ENCODE measurements at places on chromosomes 1 and 21.

GRCh38 chr21:34698270-34699015 is 29.6 kb downstream of the CLIC6 start:
- DNase-seq: no peak

DNA sequence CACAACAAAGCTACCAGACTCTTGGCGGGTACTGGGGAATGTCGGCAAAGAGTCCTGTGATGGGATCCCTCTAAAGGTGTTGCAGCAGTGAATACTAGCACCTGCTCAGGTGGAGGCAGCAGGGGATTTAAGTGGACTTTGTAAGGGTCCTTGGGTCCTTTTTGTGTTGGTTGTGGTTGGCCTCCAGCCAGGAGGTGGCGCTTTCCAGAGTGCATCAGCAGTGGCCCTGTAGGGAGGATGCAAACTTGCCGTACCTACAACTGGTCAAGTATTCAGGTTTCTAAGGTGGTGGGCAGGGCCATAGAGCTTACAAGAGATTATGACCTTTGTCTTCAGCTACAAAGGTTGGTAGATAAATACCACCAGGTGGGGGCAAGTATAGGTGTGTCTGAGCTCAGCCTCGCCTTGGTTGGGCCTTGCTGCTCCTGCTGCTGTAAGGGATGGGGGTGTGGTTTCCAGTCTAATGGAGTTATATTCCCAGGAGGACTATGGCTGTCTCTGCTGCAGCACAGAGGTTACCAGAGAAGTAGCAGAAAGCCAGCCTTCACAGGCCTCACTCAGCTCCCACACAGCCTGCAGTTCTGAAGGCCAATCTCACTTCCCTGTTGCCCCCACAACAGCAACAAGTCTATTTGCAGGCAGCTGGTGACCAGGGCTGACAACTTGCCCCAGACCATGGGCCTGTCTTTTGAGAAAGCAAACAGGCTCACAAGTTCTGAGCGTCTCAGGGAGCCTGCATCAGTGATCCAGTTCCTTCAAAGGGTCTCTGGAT is 7.3 kb downstream of the OR2M5 start:
- no peak for DNase-seq

DNA sequence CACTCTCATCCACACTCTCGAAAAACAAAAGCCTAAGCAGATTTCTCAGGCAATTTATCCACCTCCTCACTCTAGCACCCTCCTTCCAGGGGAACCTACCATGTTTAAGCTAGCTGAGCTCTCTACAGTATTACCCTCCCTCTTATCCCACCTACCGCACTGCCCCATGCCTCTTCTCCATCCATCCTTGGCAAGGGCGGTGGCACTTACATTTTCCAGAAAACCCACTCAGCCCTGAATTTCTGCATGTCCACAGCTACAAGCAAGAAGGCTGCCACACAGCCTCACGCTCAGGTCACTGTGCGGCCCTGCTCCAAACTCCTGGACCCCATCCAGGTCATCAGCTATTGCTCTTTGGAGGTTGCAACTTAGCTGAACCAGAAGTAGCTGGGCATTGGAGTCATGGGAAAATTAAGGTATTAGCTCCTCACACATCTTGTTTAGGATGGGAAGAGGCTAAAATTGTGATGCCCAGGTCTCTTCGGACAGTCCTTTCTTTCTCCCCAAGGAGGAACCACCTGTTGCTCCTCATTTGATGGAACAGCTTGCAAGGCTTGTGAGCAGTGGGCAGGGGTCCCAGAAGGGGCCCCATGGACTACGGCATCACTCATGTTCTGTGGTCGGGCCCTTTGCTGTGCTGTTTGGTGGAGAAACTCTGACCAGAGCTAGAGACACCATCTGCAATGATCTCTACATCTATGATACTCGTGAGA is 1.1 kb downstream of the KLHDC9 start:
- DNase-seq: no peak

DNA sequence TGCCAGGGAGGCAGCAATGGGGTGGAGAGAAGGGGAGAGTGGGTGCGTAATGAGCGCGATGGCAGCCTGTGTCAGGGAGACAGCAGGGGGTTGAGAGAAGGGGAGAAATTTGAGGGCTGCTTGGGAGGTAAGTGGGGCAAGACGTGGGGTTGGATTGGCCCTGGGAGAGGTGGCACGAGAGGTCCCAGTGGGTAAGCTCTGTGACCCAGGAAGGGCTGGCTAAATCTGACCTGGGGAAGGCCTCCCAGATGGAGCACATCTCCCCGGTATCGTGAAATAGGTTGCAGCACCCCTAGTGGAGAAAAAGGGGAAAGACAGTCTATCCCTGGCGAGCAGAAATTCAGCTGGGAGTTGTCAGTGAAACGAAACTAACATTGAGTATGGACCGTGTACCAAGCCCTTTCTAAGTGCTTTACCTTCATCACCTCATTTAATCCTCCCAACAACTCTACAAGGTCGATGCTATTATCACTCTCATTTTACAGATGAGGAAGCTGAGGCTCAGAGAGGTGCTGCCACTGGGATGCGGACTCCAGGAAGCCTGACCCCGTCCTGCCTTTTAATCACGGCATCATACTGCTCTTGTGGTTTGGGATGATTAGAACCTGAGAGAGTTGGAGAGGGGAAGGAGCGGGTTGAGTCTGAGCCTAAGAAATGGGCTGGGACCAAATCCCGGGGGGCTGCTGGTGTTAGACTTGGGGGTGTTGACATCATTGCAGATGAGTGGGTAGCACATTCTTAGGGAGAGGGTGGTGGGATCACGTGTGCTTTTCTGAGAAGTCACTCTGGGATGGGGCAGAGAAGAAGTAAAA is 56.6 kb upstream of the RPL11 start:
- DNase-seq: peak; percentile 84

DNA sequence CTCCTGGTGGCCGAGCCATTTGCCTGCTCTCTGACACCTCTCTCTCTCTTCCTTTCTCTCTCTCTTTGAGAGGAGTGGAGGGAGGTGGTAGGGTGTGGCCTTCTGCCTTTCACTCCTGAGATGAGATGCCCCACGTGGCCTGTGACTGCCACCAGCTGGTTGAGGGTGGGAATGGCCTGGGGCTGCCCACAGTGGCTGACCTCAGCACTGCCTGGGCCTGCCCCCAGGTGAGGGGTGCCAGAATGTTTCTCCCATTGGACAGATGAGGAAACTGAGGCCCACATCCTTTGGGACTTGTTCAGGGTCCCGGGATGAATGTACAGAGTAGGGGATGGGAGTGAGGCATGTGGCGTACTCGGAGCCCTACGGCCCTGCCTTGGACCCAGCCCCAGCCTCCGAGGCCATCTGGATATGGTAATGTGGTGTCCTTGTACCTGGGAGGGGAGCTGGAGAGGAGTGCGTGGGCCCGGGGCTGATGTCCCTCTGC is 12.7 kb upstream of the C1orf167 start:
- peak; percentile 31 for DNase-seq

GRCh38 chr1:201480231-201481003 is 11.4 kb upstream of the PHLDA3 start:
- DNase-seq: peak; percentile 95

- no peak for DNase-seq
These were observed 79.6 kb downstream of the PIK3CD start for GRCh38 chr1:9731051-9731537.

GRCh38 chr1:245365095-245366020 is 210.6 kb downstream of the KIF26B start:
- DNase-seq: no peak

DNA sequence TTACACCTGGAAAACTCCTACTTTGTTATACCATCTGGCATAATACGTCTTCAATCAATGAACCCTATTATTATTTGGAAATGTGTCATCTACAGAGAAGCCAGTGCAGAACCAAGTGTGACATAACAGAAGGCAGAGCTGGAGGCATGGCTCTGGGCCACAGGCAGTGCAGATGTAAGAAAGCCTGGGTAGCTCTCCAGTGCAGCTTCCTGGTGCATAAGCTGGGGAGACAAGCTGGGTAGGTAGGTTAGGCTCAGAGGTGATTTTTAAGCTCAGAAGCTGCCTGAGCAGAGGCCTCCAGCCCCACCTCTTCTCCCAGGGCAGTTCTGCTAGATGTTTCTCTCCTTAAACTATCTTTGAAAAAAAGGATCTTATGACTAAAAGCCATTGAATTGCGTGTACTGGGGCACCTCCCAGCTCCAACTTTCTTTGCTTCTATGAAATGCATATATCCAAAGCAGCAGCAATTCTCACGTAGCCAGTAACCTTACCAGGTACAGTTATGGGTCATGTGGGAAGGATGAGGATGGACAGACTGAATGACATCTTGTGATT is 30.7 kb downstream of the AKNAD1 start:
- no peak for DNase-seq

GRCh38 chr1:164780111-164780812 is 221.3 kb downstream of the PBX1 start:
- no peak for DNase-seq

- peak; percentile 50 for DNase-seq
These were observed 12.3 kb upstream of the PHC2 start for GRCh38 chr1:33443080-33443704.

- peak; percentile 36 for DNase-seq
These were observed 61.6 kb downstream of the ADAMTS1 start for GRCh38 chr21:26783466-26784195.

GRCh38 chr21:41753006-41753898 is 13.6 kb downstream of the RIPK4 start:
- no peak for DNase-seq

- no peak for DNase-seq
These were observed 62.4 kb upstream of the TIAM1 start for GRCh38 chr21:31406510-31406909.

DNA sequence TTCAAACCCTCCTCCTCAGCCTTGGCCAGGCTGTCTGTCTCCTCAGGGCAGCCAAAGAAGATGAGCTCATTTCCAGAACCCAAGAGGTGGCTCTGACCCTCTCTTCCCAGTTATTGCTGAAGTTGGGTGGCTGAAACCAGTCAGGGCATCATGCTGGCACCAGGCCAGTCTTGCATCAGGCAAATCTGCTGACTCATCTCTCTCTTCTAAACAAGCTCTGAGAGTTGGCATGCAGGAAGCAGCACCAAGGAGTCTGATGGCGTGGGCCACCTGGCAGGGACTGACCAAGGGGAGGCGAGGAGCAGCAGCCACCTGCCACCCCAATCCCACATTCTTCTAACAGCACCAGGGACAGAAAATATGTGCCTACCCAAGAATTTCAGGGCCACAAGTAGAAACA is 104.8 kb upstream of the ATP1A1 start:
- peak; percentile 1 for DNase-seq

GRCh38 chr1:2987773-2988172 is 33.5 kb upstream of the ACTRT2 start:
- DNase-seq: no peak

- no peak for DNase-seq
These were observed 30.4 kb upstream of the GNG12 start for GRCh38 chr1:67863637-67864036.

DNA sequence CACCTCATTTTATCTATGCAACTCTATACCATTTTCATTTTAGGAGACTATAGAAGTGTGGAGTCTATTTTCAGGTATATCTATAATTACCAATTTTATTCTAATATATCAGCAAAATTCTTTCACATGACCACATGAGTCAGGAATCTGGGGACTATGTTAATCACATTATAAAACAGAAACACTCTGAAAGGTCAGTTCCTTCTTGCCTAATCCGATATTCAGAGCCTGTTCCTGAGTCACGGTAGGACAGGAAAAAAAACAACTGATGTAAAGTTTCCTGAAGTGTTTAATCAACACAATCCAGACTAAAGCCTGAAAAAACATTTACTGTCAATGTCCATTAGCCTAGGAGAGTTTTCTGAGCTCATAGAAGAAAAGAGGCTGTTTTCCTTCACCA is 1902.3 kb downstream of the NCAM2 start:
- DNase-seq: peak; percentile 45

DNA sequence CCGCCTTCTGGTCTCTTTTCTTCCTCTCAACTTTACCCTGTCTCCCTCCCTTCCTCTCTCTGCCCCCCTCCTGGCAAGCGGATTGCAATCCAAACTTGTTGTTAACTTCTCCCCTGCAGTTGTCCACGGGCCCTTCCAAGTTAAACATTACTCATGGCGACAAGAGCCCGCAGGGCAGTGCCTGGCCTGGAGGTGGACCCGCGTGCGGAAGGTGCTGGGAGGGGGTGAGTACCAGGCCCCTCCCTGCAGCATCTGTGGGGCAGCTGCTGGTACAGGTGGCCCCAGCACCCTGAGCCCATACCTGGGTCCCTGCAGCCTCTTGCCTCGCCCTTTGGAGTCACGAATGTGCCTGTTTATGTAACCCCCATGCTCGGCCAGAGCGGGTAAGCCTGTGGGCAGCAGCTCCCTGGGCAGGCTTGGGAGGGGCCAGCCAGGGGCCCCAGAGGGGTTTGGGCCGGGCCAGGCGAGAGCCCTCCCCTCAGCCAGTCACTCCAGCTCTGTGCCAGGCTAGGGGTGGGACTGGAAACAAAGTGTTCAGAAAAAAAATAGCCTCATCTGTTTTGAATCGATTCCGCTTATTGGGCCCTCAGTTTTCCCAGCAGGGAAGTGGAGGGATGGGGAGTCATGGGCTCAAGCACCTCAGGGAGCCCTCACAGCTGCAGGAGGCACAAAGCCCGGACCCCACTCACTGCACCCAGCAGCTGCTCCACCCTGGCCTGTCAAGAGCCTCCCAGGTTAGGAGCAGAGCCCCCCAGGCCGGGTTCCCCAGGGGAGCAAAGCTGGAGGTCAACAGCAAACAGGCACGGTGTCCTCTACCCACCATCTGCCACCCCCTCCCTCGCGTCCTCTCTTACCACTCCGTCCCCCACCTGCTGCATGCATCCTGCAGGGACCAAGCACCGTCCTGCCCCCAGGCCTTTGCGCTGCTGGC is 14.0 kb upstream of the FAAP20 start:
- peak; percentile 79 for DNase-seq

- peak; percentile 93 for DNase-seq
These were observed 6.0 kb downstream of the TRNP1 start for GRCh38 chr1:26999440-26999987.

- DNase-seq: no peak
These were observed 175.0 kb downstream of the KAZN start for GRCh38 chr1:14773396-14774025.

DNA sequence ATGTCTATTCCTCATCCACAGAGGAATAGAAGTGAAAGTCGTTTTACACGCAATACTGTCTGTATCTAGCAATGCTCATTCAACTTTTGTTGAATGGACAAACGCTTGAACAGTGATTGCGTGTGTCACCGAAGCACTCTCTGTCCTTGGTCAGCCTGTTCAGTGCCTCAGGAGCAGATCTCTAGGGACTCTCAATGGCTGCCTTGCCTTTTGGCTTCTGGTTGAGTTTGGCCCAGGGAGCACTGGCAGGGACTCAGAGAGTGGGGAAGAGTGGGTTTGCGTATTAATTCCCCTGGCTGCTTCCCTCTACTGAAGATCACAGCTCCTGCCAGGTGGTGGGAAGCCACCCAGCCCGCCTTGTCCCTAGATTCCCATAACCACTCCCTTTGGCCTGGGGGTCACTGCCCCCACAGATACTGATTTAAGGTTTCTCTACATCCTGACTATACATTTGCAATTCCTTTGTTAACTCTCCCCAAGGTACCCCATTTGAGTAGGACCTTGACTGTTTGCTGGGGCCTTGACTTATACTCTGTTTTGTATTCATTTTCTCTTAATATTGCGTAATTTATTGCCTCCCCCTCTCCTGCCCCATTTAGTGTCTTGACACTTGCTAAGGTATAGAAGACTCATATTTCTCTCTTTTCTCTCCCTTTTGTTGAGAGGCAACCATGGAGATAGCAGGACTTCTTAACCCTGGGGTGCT is 61.7 kb upstream of the USP24 start:
- no peak for DNase-seq

GRCh38 chr1:115545791-115546733 is 95.7 kb upstream of the VANGL1 start:
- DNase-seq: peak; percentile 94

Data from choroid plexus epithelial cell (primary cell).